ENCODE measurements at places on chromosomes 13 and 19.

DNA sequence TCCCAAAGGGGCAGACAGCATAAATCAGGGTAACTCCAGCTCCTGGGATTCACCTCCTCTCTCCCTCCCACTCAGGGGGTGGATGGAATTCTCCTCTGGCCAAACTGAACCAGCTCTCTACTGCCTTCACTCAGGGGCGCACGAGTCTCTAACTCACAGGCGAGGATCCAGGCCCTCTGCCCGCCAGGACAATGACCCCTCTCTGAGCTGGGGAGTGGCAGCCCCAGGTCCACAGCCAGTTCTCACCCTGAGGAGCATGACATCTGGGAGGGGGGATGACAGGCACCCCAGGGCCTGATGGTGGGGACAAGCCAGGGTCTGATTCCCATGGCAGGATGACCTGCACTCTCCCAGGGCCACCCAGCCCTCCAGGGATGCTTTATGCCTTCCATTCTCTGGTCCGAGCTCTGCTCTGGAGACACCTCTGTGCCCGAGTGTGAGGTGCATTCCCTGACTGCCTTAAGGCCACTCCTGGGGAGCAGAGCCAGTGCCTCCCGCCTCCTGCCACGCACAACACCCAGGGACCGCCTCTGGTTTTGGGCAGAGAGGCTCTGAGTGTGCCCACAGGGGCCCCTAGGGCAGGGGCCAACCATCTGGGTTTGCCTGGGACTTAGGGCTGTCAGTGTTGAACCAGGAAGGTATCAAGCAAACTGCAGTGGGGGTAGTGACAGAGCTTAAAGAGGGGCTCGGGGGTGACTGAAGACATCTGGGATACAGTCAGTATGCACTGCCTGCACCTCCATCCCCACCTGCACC is 66.2 kb downstream of the GNG7 start:
- no peak for DNase-seq

GRCh38 chr13:80611310-80611709 is 270.4 kb upstream of the SPRY2 start:
- DNase-seq, result no peak

DNA sequence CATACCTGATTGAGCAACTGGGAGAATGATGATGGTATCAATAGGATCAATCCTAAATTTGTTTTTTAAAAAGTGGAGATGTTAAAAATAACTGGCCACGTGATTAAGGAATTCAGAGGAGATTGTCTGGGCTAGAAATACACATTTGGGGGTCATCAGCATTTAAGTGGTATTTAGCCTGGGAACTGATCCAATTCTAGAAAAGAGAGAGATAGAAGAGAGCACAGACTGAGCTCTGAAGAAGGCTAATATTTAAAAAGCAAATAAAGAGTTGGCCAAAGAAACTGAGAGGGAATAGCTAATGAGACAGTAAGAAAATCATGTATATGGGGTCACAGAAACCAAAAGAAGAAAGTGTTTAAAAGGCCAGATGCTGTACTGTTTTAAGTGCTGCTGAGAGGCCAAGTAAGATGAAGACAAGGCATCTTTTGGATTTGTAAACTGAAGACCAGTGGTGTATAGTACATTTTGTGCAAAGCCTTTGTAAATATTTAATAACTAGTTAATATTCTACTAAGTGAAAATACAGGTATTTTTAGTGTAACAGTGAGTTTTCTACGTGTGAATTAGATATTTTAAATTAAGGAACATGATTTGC is 40.2 kb downstream of the UBL3 start:
- DNase-seq, result no peak

GRCh38 chr19:10291554-10292205 is 1.9 kb downstream of the ICAM5 start:
- no peak for DNase-seq

All from T-helper 9 cell (primary cell).